ENCODE measurements at places on chromosomes 13 and 19.
A peak's percentile ranks its signal among the peaks of the same experiment; 100 is the strongest.

DNA sequence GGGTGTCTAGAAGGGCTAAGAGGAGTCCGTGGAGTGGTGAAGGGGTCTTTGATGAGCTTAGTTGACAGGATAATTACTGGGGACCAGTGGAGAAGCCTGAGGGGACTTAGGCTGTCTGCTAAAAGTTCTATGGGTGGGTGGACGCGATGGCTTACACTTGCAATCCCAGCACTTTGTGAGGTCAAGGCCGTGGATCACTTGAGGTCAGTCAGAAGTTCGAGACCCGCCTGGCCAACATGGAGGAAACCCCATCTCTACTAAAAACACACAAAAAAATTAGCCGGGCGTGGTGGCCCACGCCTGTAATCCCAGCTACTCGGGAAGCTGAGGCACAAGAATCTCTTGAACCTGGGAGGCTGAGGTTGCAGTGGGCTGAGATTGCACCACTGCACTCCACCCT is 2.8 kb upstream of the GSK3A start:
- DNase-seq = no peak

GRCh38 chr13:44790289-44790688 is 199.0 kb downstream of the NUFIP1 start:
- no peak for DNase-seq

GRCh38 chr13:72125561-72125960 is 258.6 kb upstream of the DACH1 start:
- no peak for DNase-seq

DNA sequence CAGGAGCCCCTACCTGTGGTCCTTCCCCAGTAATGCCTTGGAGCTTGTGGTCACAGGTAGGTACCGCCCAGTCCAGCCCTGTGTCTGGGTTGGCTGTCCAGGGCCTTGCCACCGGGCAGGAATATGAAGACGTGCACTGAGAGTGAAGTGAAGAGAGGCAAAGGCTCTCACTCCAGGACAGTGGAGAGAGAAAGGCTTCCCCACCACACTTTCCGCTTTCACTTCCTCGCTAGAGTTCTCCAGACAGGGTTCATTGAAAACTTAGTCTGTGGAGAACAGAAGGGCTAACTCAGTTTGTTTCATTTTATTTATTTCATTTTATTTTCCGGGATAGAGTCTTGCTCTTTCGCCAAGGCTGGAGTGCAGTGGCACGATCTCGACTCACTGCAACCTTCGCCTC is 14.2 kb downstream of the FCAR start:
- DNase-seq = no peak

DNA sequence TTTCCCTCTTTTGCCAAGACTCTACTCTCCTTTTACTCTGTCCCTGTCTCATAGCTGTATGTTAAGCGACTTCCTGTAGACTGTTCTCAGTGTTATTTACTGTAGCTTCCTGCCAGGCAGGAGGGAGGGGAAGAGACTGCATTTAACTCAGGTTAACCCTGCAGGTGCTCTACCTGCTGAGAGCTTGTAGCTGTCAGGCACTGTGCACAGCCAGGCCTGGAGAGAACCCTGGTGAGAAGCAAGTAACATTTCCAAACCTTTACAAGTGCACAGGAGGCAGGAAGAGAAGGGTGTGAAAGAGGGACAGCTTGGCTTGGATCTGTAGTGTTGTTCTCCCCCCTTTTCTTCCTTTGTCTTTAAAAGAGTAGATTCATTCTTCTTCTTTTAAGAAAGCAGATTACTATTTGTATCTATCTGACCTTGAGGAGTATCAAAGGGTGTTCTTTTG is 167.1 kb downstream of the LMO7 start:
- peak; percentile 0 for DNase-seq

GRCh38 chr13:30392681-30393045 is 29.6 kb upstream of the UBE2L5 start:
- no peak for DNase-seq

DNA sequence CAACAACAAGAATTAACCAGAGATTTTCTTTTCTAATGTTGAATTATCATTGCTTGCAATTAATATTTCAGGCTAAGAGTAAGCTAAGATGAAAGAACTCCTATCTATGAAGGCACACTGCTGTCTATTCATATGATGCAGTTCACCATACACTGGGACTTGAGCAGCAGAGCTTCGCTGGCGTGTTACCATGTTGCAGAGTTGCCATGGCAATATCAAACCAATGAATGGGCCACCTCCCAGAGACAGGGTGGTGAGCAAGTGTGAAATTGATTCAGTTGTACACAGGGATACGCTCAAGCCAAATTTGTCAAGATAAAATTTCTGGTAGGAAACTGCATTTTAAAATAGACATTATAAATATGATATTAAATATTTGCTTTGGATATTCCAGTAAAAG is 69.3 kb upstream of the MYO16 start:
- peak; percentile 5 for DNase-seq

DNA sequence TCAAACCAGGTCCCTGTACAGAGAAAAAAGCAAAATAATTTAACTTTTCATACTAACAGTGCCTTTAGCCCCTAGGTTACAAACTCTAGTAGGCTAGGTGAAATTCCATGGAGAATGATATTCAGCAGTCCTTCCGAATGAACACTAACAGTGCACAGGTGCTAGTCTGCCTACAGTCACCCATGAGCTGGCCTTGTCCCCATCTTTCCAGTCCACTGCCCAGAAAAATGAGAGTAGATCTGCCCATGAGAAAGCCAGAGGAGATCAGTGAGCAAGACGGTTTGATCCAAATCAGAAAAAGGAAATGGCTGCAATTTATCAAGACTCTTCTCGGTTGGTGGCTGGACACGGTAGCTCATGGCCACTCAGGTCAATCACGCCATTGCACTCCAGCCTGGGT is 524.9 kb downstream of the FGF9 start:
- DNase-seq = no peak

DNA sequence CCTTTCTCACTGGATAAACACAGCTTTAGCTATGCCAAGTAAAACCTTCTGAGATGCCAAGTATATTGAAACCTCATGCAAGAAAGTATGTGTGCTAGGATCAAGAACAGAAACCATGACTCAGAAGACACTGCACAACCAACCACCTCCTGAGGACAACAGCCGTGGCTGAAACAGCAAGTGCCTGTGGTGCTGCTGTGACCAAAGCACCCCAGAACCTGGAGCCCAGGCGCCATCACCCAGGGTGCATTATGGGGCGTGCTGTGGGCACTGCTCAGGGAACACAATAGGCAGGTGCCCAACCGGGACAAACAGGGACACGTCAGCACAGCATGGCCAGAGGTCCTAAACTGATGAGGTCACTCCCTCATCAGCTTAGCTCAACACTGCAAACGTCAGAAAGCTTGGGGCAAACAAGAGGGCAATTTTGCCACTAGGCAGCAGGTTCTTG is 101.3 kb upstream of the SLC15A1 start:
- no peak for DNase-seq

GRCh38 chr13:61470786-61471185 is 55.1 kb upstream of the PCDH20 start:
- no peak for DNase-seq

DNA sequence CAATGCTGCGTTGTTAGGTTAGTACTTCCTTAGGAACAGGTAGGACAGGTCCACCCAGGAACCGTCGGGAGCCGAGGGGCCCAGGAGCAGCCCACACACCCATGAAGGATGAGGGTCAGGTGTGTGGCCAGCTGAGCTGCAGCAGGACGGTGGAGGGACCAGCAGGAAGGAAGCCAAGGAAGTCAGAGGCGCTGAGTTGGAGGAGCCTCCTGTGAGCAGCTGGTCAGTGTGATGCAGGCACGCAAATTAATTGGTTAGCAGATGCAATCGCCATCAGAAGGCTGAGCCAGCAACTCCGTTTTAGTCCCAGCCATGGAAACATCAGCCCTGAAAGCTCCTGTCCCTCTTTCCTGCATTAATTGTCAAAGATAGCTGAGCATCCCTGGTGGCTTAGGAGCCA is 114.9 kb upstream of the SOX1 start:
- no peak for DNase-seq

GRCh38 chr13:48201044-48201443 is 32.0 kb upstream of the ITM2B start:
- DNase-seq = peak; percentile 0

DNA sequence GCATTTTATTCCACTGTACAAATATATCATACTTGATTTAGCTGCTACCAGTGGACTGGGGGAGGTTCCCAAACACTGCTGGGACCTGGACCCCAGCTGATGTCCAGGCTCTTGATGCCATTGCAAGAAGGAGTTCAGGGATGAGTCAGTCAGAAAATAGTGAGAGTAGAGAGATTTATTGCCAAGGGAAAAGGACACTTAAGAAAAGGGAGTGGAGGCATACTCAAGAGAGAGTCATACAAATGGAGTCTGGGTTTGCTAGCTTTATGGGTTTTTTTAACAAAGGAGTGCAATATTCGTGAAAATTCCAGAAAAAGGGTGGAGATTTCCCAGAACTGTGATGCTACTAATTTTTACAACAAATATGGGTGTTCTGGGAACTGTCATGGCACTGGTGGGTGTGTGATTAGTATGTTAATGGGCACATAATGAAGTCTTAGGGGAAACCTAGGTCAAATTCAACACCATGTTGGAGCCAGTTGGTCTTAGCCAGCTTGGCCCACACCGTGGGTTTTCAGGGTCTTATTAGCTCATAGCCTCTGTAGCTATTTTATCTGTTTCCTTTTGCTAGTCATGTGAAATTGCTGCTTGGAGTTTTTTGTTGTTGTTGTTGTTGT is 36.2 kb downstream of the GPC6 start:
- no peak for DNase-seq

Data from NCI-H510A (cell line).